ENCODE measurements at places on chromosomes 13 and 19.
A peak's percentile ranks its signal among the peaks of the same experiment; 100 is the strongest.

DNA sequence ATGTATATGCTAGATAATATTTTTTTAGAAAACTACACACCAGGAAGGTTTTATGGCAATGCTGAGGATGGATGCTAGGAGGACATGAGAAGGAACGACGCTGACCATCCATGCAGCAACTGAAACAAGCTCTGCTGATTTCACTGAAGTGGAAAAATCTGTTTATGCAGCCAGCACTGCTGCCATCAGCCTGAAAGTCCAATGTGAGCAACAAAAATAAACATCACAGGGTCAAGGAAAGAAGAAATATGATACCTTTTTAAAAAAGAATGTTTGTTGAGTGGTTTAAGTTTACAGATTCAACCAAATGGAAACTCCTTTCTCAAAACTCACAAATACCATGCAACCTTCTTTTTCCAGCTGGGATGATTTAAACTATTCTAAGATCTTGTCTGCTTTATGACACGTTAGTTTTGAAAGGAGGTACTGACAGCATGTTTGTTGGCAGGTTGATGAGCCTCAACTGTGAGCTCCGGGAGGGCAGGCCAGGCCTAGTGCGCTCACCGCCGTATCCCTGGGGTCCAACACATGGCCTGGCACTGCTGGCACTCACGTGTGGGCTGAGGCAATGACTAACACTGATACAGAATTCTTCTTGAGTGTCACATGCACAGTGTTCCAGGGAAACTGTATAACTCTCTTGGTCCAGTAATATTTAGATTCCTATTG lies 46.8 kb downstream of the LATS2 start:
- no peak for DNase-seq

- no peak for DNase-seq
Observed at GRCh38 chr13:114141261-114141996, 9.0 kb upstream of the RASA3 start.

GRCh38 chr13:105597573-105597972 lies 937.9 kb downstream of the EFNB2 start:
- DNase-seq, result no peak

- peak; percentile 46 for DNase-seq
Observed at GRCh38 chr13:25874907-25875306, 176.9 kb downstream of the SHISA2 start.

DNA sequence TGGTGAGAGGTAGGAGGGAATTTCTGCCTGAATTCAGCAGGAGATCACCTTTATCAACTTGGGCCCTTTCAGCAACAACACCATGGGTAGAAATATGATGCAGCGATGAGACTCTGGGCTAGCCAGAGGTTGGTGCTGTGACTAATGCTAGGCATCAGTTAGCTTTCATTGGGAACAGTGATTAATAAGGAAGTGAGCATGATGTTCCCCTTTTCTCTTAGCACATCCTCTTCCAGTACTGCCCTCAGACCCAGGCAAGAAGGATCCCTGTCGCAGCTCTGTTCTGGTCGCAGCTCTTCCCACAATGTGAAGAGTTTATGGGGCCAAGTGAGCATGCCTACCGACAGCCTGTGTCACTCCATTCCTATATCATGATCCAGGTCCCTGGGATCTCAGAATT lies 100.5 kb downstream of the FLT1 start:
- DNase-seq, result peak; percentile 89

DNA sequence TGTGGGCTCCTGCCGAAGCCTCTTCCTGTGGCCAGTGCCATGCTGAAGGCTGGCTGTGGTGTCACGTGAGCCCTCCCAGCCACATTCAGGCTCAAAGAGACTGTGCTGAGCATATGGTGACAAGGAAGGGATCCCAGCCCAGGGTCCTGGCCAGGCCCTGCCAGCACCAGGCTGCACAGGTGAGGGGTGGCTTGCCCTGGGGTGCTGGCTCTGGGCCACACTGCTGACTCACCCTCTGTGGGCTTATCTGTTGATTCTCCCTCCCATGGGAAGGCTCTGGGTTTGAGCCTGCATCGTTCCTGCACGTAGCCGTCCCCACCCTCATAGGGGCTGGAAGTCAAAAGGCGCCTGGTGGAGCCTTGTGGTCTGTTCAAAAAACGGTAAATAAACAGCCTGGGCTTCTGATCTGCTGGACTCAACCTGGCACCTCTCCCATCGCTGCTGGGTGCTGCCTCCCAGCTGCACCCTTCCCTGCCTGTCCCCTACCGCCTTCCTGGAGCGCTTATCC lies 31.1 kb downstream of the DNM2 start:
- DNase-seq, result no peak

GRCh38 chr13:79018166-79018565 lies 359.2 kb upstream of the OBI1 start:
- DNase-seq, result no peak

DNA sequence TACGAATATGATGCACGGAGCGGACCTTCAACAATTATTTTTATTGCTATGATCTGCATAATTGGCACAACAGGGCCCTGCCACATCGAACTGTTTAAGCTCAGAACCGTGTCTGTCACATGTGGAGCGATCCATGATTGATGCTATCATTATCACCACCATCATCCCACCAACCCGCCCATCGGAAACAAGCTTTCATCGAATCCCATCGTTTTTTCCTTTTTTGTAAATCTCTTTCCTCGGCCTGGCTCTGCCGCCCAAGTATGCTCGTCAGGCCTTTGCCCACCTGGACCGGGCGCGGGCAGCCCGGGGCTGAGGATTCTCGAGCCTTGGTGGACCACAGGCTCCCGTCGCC lies 533 bp upstream of the DCAF15 start:
- DNase-seq, result no peak

DNA sequence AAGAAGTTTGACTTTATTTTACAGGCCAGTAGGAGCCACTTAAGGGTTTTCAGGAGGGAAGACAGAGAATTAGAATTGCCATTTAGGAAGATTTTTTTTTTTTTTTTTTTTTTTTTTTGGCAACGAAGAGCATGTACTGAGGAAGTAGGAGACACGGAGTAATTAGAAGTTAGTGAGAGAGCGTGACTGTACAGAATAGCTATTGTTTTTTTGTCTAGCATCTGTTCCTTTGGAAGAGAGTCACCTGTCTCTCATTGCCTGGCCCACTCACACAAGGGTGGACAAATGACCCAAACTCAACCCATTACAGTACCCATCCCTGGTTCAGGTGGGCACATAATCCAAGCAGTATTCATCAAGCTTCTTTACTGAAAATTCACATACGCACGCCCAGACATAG lies 166.7 kb downstream of the LACC1 start:
- DNase-seq, result no peak

- DNase-seq, result no peak
Observed at GRCh38 chr19:55333870-55334269, 5.8 kb upstream of the KMT5C start.

DNA sequence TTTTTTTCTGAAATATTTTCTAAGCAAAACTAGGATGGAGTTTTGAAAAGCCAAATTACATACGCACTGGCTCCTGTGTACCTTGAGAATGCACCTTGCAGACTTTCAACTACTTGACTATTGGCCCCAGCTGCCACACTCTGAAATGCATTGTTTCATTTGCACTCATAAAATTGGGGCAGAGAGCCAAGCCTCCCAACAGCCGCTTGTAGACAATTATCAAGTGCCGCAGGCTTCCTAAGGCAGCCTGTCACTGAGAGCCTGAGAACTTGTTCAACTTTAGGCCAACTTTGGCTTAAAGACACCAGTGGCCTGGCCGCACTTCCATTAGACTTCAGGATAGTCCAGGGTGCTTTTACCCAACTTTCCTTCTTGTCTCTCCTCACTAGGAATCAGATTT lies 115.7 kb upstream of the STARD13 start:
- no peak for DNase-seq

DNA sequence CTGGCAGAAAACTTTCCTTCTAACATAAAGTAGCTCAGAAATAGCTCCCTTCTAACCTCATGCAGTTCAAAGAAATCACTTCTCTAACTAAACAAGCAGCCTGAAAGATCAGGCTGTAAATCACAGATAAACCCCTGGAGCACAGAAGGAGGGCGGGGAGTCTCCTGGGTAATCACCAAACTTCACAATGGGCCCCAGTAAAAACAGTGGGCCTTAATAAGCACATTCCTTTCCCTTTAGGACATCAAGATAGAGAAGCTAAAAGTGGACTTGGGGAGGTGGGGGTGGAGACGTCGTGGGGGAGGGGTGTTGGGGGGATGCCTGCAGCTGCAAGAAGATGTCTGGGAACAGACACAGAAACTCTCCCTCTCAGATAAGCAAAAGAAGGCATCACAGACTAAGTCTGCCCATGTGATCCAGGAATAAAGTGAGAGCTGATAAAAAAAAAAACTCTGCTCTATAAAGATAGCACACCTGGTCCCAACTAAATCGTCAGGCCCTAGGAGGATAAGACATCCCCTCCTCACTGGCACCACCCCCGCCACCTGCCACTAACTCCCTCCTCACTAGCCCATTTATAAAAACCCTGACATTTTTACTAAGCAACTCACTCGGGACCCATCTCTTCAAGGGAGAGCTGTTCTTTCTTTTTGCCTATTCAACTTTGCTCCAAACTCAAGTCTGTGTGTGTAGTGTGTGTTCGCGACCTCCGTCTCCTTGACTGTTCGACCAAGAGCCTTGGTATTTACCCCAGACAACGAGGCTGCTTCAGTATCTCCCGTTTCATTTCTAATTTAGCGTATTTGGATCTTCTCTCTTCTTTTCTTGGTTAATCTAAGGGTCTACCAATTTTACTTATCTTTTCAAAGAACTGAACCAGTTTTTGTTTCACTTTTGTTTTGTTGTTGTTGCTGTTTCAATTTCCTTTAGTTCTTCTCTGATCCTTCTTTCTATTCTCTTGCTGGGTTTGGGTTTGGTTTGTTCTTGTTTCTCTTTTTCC lies 31.7 kb downstream of the DNAJC15 start:
- DNase-seq, result peak; percentile 79

DNA sequence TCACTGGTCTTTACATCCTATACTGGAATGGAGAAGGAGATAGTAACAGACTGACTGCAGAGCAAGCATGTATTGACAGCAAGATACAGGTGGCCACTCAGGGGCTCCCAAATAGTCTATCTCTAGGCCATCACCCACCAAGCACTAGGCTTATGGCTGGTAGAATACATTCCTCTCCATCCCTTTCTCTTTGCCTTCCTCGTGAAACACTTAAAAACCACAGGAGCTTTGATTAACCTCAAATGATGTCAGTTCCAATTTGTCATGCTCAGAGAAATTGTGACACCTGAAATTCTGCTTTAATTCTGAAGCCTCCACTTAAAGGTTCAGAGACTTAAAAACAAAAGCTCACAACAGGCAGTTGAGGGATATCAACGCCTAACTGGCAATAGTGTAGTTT lies 17.2 kb downstream of the ENOX1 start:
- DNase-seq, result no peak

DNA sequence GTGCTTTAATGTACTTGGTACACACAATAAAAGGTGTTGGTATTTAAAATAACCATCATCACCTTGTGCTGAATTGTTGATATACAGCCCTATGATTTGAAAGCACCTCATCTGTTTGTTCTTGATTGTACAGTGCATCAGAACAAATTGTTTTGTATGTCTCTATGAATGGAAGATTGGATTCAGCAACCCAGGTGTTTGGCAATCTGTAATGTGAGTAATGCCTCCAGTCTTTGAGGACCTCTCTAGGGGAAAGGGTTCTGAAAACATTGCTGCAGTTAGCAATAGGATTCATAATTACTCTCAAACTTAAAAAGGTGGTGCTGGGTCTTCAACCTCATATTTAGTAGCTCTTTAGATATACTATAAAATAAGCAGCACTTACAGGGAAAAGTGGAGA lies 341.8 kb downstream of the OXGR1 start:
- no peak for DNase-seq

DNA sequence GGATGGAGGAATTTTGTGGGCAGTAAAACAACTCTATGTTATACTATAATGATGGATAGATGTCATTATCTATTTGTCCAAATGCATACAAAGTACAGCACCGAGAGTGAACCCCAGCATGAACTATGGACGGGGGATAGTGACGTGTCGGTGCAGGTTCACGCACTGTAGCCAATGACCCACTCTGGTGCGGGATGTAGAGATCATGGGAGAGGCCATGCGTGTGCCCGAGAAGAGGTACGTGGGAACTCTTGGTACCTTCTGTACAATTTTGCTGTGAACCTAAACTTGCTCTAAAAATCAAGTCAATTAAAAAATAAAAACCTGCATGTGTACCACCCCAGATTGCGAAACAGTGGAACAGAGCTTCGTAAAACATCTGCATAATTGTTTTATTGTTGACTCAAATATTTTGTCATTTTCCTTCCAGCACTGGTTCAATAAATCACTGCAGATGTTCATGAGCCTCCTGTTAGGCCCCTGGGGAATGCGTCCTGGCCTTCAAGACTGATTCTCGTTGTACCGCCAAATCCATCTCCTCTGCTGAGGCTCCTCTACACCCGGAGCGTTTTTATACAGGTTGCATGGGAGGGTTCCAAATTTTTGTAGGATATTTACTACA lies 30.9 kb downstream of the COL4A1 start:
- DNase-seq, result no peak

- no peak for DNase-seq
Observed at GRCh38 chr13:109787135-109787954, 962 bp upstream of the IRS2 start.

- DNase-seq, result peak; percentile 4
Observed at GRCh38 chr13:24900507-24900906, 136.5 kb downstream of the RNF17 start.

DNA sequence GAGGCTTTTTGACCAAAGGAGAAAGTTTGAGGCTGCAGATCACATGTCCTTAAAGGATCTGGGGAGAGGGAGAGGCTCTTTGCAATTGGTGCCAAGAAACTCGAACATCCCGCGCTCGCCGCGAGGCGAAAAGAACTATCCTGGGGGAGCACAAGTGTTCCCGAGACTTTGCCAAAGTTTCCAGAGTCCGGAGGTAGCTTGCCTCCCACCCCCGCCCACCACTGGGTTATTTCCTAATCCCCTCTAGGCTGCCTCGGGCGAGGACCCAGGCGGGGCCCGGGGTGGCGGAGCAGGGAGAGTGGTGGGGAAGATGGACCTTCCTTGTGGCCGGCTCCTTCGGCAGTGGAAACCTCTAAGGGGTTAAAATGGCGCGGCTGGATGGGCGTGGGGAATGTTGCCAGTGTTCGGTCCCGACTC lies 114.5 kb downstream of the KCNRG start:
- no peak for DNase-seq

- DNase-seq, result no peak
Observed at GRCh38 chr19:56930647-56931535, 90.4 kb upstream of the PEG3 start.

GRCh38 chr19:812049-812746 lies 9.6 kb downstream of the PLPPR3 start:
- DNase-seq, result no peak

- no peak for DNase-seq
Observed at GRCh38 chr19:7554990-7555864, 19.7 kb downstream of the PNPLA6 start.

- DNase-seq, result no peak
Observed at GRCh38 chr19:1373534-1374249, 10.0 kb upstream of the NDUFS7 start.

DNA sequence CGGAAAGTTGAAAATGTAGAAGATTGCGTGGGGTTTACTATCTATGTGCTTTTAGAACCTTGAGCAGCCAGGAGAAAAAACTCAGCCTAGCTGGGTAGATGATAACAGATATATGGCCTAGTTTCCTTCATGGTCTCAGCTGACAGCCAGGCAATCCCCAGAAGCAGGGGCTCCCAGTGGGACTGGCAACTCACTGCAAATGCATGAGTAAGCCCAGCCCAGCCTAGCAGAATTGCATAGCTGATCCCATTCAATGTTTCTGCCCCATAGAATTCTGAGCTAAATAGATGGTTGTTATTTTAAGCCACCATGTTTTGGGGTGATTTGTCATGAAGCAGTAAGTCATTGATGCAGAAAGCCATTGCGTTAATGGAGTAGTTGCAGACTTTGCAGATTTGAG lies 108.5 kb downstream of the ERCC5 start:
- DNase-seq, result no peak

- DNase-seq, result no peak
Observed at GRCh38 chr13:50589651-50590054, 253.8 kb downstream of the DLEU7 start.

All from inflammatory macrophage treated with lipopolysaccharide for 4 hours (primary cell).